ENCODE measurements at places on chromosomes 6 and 20.

DNA sequence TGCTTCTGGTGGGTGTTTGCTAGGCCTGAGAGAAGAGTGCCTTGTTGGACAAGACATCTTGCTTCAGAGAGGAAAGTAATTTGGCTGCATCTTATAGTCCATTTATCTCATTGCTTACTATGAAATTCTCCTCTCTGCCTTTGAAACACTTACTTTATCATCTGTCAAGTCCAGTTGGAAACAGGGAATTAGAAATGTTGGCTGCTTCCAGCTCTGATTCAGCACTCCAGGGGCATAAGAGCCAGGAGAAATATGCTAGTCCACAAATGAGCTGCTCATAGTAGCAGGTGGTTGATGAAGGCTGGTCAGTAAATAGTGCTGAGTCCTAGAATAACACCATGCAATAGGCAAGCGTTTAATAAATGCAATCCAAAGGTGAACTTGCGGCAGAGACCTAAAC is 227.1 kb downstream of the SLC35F1 start:
- no peak for DNase-seq

- no peak for DNase-seq
Observed at GRCh38 chr6:8080362-8081151, 16.4 kb upstream of the BLOC1S5 start.

GRCh38 chr20:53085720-53086119 is 113.6 kb downstream of the TSHZ2 start:
- no peak for DNase-seq

- no peak for DNase-seq
Observed at GRCh38 chr6:32954986-32955802, 2.3 kb upstream of the HLA-DMA start.

DNA sequence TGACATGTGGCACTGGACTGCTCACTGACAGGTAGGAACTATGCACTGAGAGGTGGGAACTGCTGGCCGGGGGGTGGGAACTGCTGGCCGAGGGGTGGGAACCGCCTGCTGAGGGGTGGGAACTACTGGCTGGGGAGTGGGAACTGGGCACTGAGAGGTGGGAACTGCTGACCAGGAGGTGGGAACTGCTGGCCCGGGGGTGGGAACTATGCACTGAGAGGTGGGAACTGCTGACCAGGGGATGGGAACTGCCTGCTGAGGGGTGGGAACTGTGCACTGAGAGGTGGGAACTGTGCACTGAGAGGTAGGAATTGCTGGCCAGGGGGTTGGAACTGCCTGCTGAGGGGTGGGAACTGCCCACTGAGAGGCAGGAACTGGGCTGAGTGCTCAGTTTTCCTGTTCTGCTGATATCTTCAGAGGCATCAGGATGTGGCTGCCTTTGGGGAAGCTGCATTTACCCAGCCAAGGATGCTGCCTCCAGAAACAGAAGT is 90.2 kb downstream of the THBS2 start:
- no peak for DNase-seq

GRCh38 chr6:72035966-72036365 is 149.6 kb downstream of the RIMS1 start:
- DNase-seq: no peak

GRCh38 chr6:49635978-49636712 is 494 bp downstream of the RHAG start:
- DNase-seq: no peak

GRCh38 chr20:53387983-53388675 is 205.5 kb downstream of the ZNF217 start:
- no peak for DNase-seq

- peak; percentile 57 for DNase-seq
Observed at GRCh38 chr20:20860078-20860806, 147.8 kb upstream of the RALGAPA2 start.

- no peak for DNase-seq
Observed at GRCh38 chr20:34907616-34908469, 31.4 kb downstream of the ACSS2 start.

DNA sequence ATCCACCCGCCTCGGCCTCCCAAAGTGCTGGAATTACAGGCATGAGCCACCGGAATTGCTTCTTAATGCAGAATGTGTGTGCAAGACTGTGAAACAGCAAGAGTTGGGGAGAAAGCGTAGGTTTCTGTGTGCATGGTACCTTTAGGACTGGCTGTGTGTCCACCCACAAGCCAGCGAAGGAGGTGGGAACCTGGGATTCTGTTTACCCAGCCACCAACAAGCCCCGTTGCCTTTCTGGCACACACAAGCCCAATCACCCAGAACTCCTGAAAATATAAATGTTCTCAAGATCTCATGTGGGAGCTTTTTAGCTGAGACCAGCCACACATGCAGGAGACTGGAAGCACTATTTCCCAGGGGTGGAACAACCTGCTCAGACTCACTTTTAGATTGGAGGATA is 4.9 kb upstream of the RNF24 start:
- no peak for DNase-seq

DNA sequence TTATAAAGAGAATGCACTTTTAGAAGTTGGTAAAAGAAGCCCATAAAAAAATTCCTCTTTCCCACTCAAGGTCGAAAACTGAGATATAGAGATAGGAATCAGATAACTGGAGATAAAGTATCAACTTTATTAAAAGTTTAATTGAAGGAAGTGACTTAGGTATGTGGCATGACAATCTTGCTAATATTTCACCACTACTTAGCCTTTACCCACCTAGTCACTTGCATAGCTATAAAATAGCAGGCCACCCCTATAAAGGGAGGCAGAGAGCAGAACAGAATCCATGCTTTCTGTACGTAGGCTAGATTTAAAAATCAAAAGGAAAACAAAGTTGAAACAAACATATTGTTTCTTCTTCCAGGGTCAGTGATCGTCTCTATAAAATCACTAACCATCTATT is 13.2 kb upstream of the TBC1D32 start:
- no peak for DNase-seq

GRCh38 chr6:129863664-129864063 is 2.5 kb upstream of the TMEM244 start:
- DNase-seq: no peak

DNA sequence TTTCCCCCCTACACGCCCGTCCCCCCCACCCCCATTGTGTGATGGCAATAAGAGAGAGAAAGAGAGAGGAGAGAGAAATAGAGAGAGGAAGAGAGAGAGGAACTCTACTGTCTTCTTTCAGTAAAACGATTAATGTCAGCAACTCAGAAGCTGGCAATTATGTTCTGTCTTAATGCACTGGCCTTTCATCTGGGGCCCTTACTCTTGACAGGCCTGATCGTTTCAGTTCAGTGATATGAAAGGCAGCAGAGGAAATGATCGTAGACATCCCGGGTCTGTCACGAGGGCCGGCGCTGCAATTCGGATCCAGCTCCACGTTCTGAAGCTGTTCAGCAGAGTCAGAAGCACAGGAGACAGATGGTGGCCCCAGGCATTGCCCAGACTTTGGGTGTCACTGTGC is 308.9 kb downstream of the ZNF217 start:
- DNase-seq: no peak

DNA sequence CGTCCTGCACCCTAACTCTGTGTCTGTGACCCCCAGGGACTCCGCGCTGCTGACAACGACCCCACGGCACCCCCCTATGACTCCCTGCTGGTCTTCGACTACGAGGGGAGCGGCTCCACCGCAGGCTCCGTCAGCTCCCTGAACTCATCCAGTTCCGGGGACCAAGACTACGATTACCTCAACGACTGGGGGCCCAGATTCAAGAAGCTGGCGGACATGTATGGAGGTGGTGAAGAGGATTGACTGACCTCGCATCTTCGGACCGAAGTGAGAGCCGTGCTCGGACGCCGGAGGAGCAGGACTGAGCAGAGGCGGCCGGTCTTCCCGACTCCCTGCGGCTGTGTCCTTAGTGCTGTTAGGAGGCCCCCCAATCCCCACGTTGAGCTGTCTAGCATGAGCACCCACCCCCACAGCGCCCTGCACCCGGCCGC is 129.0 kb downstream of the TAF4 start:
- no peak for DNase-seq

GRCh38 chr6:111038534-111039252 is 48.6 kb upstream of the SLC16A10 start:
- DNase-seq: no peak

- no peak for DNase-seq
Observed at GRCh38 chr20:16191496-16191895, 381.8 kb downstream of the KIF16B start.

DNA sequence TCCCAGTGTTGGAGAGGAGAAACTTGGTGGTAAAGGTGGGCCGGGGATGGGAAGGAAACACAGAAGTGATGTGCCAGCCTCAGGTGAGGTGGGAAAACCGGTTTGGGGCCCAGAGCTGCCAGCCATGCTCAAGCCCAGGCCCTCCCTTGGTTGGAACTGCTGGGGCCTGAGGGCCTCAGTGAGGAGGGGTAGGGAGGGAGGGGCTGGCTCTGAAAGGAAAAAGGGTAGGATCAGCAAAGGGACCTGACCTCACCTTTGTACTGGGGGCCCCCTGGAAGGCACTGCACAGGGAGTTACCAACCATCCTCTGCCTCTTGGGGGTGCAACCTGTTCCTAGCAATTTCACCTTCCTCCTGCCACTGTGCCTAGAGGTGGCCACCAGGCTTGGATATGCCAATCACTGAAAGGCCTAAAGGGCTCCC is 1.8 kb upstream of the SPEF1 start:
- DNase-seq: no peak

GRCh38 chr20:61086031-61086430 is 166.0 kb upstream of the CDH4 start:
- DNase-seq: no peak

GRCh38 chr6:45721665-45722064 is 294.0 kb downstream of the CLIC5 start:
- no peak for DNase-seq

- no peak for DNase-seq
Observed at GRCh38 chr20:37526839-37527637, 638 bp downstream of the BLCAP start.

GRCh38 chr6:90135667-90136066 is 161.0 kb downstream of the BACH2 start:
- DNase-seq: no peak

DNA sequence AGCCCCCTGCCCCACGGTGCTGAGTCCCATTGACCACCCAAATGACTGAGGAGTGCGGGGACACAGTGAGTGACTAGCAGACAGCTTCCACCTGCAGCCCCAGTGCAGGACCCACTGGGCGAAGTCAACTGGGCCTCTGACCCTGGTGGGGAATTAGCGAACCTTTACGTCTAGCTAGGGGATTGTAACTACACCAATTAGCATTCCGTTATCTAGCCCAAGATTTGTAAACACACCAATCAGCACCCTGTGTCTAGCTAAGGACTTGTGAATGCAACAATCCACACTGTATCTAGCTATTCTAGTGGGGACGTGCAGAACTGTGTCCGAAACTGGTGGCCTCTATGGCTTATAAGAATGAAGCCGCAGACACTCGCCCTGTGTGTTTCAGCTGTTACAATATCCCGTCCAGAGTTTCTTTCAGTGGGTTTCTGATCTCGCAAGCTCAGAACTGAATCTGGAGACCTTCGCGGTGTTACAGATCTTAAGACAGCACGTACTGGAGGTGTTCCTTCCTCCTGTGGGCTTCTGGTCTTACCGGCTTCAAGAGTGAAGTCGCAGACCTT is 21.1 kb upstream of the GMPR start:
- no peak for DNase-seq

- DNase-seq: no peak
Observed at GRCh38 chr20:40945754-40946450, 82.7 kb upstream of the TOP1 start.

DNA sequence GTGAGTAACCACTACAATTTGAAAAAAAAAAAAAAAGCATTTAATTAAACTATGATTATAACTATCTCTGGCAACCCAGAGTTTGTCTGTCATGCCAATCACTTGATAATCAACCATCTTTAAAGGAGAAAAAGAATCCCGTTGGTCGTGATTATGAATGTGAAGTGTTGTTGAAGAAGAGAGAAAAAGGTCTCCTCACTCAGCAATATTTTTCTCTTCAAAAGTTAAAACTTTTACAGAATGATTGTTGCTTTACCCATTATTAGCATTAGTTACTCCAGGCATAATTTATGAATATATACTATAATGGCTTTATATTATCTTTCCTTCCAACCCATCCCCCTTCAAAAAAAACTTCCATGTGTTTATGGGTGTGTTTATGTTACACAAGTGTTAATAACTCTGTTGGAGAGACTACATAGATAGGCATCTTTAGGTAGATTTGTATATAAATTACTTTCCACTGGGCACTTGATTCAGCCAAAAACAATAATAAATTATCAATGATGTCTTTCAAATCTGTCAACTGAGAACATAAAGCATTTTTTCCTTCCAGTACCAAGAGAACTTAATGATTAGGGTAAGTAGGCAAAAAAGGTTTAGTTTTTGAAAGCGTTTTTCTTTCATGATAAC is 5.1 kb downstream of the BMP5 start:
- no peak for DNase-seq

- no peak for DNase-seq
Observed at GRCh38 chr6:17940151-17940792, 47.2 kb downstream of the KIF13A start.

DNA sequence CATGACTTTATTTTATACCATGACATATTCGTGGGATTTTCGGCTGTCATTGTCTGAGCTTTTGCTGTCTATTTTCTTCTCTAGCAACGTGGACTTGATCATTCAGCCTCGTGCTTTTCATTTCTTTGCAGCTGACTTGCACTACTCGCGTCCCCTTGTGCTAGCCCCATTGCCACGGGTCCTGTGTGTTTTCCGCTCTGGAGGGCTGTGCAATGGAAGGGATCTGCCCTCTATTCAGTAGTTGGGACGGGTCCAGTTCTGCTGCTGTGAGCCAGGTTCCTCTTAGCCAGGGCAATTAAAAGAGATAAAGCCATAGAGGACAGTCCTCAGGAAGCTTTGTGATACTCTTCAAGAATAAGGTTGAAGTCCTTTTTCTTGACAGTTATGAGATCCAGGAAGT is 17.6 kb downstream of the NEDD9 start:
- no peak for DNase-seq

DNA sequence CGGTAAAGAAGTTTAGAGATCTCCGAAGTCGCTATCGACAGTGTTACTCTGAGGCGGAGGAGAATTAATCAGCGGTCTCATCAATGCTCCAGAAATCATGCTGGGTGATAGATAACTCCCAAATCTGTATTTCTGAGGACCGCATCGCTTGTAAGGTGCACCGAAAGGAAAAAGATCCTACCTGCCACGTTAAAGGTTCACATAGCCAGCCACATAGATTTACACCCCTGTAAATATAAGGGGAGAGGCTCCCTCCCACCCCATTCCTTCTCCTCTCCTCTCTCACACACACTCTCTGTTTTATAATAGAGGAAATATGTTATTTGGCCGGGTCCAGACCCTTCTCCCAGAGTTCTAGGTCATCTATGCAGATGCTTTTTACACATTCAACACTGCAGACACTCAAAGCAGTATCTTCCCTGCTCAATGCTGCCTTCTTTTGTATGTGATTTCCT is 620 bp upstream of the DEK start:
- no peak for DNase-seq

DNA sequence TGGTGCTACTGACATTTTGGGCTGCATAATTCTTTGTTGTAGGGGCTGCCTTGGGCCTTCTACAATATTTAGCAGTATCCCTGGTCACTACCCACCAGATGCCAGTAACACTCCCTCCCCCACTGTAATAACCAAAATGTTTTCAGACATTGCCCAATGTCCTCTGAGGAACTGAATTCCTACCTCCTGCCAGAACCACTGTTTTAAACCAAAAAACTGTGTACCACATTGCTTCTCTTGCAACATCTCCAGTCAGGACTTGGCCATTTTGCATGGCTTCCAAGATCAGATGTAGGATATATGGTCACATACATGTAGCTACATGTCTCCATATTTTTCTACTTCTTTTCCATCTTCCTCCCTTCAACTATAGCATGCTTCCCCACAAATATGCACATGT is 97.4 kb upstream of the IFNGR1 start:
- no peak for DNase-seq

- DNase-seq: no peak
Observed at GRCh38 chr20:11755071-11755841, 162.4 kb upstream of the BTBD3 start.
